Memory B cell (primary cell): ENCODE measurements at places on chromosomes 7 and 10.

GRCh38 chr7:140360697-140361229 lies 37.6 kb downstream of the SLC37A3 start:
- H3K27ac ChIP-seq: no peak overlapping the region
- DNase-seq: no peak
- H3K4me3 ChIP-seq: no peak overlapping the region
- no peaks in the 10 kb centered on the region for H3K27me3 ChIP-seq
- H3K36me3 ChIP-seq: peaks cover 2% of the 10 kb centered on the region

DNA sequence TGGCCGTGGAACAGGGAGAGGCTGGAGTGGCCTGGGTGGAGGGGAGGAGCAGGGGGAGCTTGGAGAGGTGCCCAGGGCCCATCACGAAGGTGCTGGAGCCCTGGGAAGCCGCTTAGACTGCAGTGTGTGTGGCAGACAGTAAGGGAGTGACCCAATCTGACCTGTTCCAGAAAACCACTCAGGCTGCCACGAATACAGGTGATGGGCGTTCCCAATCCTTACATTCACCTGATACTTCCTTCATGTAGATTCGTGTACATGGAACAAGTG lies 161.7 kb downstream of the SVIL start:
- DNase-seq: no peak
- H3K27ac ChIP-seq: no peak overlapping the region
- no peaks in the 10 kb centered on the region for H3K4me1 ChIP-seq
- H3K36me3 ChIP-seq: no peaks in the 10 kb centered on the region
- no peak overlapping the region for H3K4me3 ChIP-seq

DNA sequence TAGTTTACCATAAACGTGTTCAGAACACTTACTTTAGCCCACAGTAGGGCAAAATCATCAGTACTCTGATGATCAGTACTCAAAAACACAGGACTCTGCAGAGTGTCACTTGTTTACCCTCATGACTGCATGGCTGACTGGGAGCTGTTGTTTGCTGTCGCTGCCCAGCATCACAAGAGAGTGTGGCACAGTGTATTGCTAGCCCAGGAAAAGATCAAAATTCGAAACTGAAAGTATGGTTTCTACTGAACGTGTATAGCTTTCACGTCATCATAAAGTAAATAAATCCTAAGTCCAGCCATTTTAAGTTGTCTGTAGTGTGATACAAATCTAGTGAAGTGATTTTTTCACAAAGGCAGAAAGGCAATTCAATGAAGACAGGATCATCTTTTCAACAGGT lies 184.6 kb downstream of the RAMP3 start:
- H3K27ac ChIP-seq: no peak overlapping the region
- no peak overlapping the region for H3K4me3 ChIP-seq
- peaks cover 3% of the 10 kb centered on the region for H3K4me1 ChIP-seq
- H3K36me3 ChIP-seq: no peaks in the 10 kb centered on the region
- peaks cover 4% of the 10 kb centered on the region for H3K27me3 ChIP-seq

- peaks cover 2% of the 10 kb centered on the region for H3K27me3 ChIP-seq
- no peak for DNase-seq
- no peaks in the 10 kb centered on the region for H3K4me1 ChIP-seq
- no peak overlapping the region for H3K27ac ChIP-seq
Observed at GRCh38 chr7:5441840-5442503, 18.3 kb upstream of the TNRC18 start.

DNA sequence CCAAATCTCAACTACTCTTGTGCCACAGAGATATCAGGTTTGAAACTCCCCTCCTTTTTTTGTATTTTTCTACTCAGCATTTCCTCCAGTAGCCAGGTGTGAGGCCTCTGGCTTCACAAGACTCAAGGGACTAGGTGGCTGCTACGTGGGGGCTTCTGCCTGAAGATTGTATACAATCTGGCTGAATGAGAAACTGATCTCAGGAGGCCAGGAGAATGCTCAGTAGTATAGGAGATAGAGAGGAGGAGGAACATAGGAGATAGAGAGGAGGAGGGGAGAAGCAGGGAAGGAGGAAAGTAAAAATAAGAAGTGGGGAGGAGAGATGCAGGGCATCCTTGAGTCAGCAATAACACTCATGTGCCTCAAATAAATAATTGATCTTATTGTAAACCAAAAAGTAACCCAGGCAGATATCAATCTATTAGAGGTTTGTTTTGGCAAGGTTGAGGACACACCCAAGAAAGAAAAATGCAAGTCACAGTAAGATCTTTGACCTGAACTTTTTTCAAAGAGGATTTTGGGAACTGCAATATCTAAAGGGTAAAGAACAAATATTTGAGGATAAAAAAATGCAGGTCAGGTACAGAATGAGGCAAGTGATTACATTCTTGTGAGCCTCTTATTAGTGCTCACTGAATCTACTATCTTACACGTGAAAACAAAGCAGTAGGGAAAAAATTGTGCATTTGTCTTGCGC lies 36.8 kb downstream of the AKR1C8 start:
- no peaks in the 10 kb centered on the region for H3K27me3 ChIP-seq
- H3K27ac ChIP-seq: no peak overlapping the region
- H3K4me1 ChIP-seq: no peaks in the 10 kb centered on the region
- DNase-seq: no peak
- H3K36me3 ChIP-seq: no peaks in the 10 kb centered on the region
- H3K4me3 ChIP-seq: no peak overlapping the region

GRCh38 chr10:71731791-71732190 lies 12.2 kb upstream of the C10orf105 start:
- peaks cover 55% of the 10 kb centered on the region for H3K4me1 ChIP-seq
- H3K36me3 ChIP-seq: no peaks in the 10 kb centered on the region
- no peak overlapping the region for H3K27ac ChIP-seq
- no peak for DNase-seq

DNA sequence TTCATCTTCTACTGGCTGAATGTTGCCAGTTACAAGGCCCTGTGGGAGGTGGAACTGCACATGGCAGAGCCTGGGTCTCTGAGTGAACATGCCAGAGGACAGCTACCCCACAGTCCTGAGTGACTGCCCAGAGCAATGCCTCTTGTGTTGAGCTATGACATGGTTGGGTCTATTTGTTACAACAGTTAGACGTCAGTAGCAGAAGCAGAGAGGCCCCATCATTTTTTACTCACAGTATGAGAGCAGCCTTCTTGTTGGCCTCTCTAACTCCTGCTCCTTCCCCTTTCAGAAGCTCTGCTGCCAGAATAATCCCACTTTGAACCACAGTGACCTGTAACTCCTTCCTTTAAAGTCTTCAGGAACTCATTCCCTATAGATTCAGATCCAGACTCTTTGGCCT lies 30.8 kb upstream of the NRP1 start:
- no peaks in the 10 kb centered on the region for H3K4me1 ChIP-seq
- no peak overlapping the region for H3K27ac ChIP-seq
- H3K27me3 ChIP-seq: peaks cover 7% of the 10 kb centered on the region
- DNase-seq: no peak
- peaks cover 2% of the 10 kb centered on the region for H3K36me3 ChIP-seq

DNA sequence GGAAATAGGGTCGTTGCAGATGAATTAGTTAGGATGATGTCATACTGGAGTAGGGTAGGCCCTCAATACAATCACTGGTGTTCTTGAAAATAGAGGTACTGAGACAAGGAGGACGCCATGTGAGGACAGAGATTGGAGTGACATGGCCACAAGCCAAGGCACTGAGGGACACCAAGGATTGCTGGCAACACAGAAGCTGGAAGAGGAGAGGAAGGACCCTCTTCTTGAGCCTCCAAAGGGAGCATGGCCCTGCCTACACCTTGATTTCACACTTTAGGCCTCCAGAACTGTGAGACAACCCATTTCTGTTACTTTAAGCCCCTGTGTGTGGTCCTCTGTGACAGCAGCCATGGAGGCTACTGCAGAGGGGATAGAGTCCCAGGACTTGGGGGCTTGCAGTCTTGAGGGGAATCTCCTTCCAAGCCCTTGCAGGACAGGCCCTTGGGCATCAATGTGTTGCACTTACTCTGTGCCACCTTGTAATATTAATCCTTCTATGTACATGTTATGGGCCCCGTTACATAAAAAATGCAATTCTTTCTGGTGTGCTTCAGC lies 3.7 kb upstream of the AOC1 start:
- H3K4me1 ChIP-seq: peaks cover 2% of the 10 kb centered on the region
- no peak overlapping the region for H3K27ac ChIP-seq
- peaks cover 19% of the 10 kb centered on the region for H3K27me3 ChIP-seq

- peaks cover 35% of the 10 kb centered on the region for H3K4me1 ChIP-seq
- no peak for DNase-seq
- H3K4me3 ChIP-seq: peak overlapping the region; percentile 52
- no peaks in the 10 kb centered on the region for H3K27me3 ChIP-seq
- H3K27ac ChIP-seq: peak overlapping the region; percentile 78
Observed at GRCh38 chr10:74190494-74190893, 39.5 kb downstream of the ADK start.

- H3K27me3 ChIP-seq: no peaks in the 10 kb centered on the region
- no peaks in the 10 kb centered on the region for H3K4me1 ChIP-seq
- DNase-seq: no peak
- H3K36me3 ChIP-seq: no peaks in the 10 kb centered on the region
Observed at GRCh38 chr7:84139986-84140729, 54.4 kb downstream of the SEMA3A start.

DNA sequence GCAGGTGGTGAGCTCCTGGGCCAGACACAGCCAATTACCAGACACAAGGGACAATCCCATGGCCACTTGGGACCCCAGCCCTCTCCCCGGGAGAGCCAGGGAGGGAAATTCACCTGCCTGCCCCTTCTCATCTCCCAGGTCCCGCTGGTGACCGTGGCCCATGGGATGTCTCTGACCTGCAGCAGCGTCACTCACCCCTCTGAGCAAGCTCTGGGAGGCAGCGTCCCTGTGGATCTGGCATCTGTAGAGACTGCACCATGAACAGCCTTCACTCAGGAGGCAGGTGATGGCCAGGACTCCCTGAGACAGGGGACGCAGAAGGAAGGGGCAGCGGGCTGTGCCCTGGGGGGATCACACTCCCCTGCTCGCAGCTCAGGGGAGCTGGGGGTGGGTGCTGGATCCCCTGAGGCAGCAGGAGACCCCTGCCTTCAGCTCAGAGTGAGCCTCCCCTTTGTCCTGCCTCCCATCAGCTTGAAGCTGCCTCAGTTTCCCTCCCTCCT lies 90.8 kb downstream of the FOXL3 start:
- H3K36me3 ChIP-seq: peaks cover 3% of the 10 kb centered on the region
- H3K4me1 ChIP-seq: peaks cover 17% of the 10 kb centered on the region
- peaks cover 8% of the 10 kb centered on the region for H3K27me3 ChIP-seq
- no peak for DNase-seq
- H3K4me3 ChIP-seq: peak overlapping the region; percentile 34
- peak overlapping the region; percentile 84 for H3K27ac ChIP-seq

DNA sequence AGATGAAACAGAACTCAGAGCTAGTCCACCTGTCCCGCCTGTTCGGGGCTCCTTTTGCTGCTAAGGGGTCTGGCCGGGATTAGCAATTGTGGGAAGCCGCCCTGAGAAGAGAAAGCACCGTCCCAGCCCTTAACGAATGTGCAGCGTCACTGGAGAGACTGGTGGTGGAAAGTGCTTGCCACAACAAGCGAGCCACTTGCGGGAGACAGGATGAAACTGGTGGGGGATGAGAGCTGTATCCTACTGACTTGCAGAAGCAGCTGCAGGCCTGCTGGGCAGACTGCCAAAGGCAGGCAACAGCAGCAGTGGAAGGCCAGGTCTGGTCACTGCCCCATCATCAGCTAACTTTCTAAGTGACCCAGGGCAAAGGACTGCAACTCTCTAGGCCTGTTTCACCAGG lies 95.4 kb downstream of the FAM53B start:
- DNase-seq: no peak
- H3K4me3 ChIP-seq: peak overlapping the region; percentile 21
- peak overlapping the region; percentile 96 for H3K27ac ChIP-seq
- peaks cover 82% of the 10 kb centered on the region for H3K4me1 ChIP-seq

DNA sequence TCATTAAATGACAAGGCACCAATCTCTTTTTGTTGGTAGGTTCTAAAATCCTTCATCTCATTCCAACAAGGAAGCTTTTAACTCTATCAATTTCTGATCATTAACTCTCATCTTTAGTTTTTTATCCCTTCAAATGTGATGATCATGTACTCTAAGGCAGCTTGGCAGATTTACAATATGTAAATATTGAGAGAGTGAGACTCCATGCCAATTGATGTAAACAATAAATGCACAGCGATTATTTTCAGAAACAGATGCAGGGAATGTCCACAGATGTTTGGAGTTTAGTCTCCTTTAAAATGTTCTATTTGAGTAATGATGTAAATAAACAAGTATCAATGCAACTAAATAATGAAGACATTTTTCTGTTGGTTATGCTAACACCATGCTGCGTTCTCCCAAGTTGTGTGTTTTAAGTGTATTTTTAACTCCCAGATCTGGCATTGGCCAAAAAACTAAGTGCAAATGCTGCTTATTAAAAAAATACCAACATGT lies 213.8 kb downstream of the AHR start:
- no peaks in the 10 kb centered on the region for H3K4me1 ChIP-seq
- H3K27ac ChIP-seq: no peak overlapping the region
- H3K27me3 ChIP-seq: no peaks in the 10 kb centered on the region
- no peak overlapping the region for H3K4me3 ChIP-seq
- no peak for DNase-seq
- no peaks in the 10 kb centered on the region for H3K36me3 ChIP-seq

DNA sequence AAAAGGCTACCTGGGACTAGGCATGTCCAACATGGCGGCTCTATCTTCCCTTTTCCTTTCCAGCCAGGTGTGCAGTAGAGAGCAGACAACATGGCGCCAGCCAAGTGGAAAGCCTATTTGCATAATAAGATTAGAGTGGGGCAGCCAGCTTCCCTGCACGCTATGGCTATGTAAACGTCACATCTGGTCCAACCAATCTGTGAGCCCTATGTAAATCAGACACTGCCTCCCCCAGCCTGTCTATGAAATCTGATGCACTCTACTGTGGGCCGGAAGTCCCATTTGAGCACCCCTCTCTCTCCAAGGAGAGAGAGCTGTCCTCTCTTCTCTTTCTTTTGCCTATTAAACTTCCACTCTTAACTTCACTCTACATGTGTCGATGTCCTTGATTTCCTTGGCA lies 984.9 kb upstream of the AUTS2 start:
- H3K4me1 ChIP-seq: no peaks in the 10 kb centered on the region
- H3K27me3 ChIP-seq: peaks cover 4% of the 10 kb centered on the region
- H3K27ac ChIP-seq: no peak overlapping the region
- peaks cover 4% of the 10 kb centered on the region for H3K36me3 ChIP-seq

GRCh38 chr10:119165171-119166117 lies at the start of gene SFXN4:
Gene SFXN4 (minus strand): TSS chr10:119165714. CDS start chr10:119165647, 67 bp downstream.
- H3K27me3 ChIP-seq: no peaks in the 10 kb centered on the region
- H3K4me3 ChIP-seq: peak within 1 kb of the TSS; percentile 94
- H3K4me1 ChIP-seq: peaks cover 11% of the 10 kb centered on the region
- DNase-seq: peak; percentile 75
- H3K36me3 ChIP-seq: peaks cover 20% of the 10 kb centered on the region
- peak within 1 kb of the TSS; percentile 94 for H3K27ac ChIP-seq
